CD4-positive, alpha-beta T cell (primary cell): ENCODE measurements at places on chromosomes 6 and 20.

DNA sequence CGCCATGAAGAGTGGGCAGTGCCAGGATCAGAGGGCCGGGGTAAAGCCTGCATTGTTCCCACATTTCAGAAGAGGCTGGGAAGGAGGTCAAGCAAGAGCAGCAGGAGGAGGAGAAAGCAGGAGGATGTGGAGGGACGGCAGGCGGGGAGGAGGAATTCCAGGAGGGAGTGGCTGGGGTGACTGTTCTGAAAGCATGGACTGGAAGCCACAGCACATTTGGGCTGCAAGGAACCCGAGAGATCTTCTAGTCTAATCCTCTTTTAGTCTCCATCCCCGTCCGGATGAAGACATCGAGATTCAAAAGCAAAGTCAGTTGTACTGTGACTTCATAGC, 76.9 kb downstream of the FAM50B start:
- no peak for DNase-seq

DNA sequence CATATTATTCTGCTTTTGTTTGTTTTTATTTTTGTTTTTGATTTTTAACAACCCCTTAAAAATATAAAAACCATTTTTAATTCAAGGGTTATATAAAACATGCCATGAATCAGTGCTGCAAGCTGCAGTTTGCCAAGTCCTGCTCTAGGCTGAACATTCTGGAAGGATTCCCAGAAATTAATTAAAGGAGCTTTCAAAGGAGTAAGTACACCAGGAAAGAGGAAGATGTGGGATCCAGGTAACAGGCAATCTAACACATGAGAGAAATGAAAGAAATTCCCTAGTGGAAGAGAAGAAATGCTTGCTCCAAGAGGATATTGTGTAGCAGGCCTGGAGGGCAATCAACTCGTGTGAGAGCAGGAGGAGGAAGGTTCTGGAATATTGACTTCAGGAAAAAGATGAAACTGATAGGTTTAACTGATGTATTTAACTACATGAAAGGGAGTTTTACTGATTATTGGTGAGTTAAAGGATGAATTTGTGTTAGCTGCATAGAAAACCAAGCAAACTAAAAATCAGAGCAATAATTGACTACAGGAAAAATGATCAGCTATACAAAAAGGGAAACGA, 146.0 kb upstream of the PHACTR1 start:
- DNase-seq = no peak

- DNase-seq = no peak
Observed at GRCh38 chr6:65546894-65547293, 160.1 kb downstream of the EYS start.

GRCh38 chr6:158879180-158879579, 60.0 kb upstream of the EZR start:
- DNase-seq = no peak

DNA sequence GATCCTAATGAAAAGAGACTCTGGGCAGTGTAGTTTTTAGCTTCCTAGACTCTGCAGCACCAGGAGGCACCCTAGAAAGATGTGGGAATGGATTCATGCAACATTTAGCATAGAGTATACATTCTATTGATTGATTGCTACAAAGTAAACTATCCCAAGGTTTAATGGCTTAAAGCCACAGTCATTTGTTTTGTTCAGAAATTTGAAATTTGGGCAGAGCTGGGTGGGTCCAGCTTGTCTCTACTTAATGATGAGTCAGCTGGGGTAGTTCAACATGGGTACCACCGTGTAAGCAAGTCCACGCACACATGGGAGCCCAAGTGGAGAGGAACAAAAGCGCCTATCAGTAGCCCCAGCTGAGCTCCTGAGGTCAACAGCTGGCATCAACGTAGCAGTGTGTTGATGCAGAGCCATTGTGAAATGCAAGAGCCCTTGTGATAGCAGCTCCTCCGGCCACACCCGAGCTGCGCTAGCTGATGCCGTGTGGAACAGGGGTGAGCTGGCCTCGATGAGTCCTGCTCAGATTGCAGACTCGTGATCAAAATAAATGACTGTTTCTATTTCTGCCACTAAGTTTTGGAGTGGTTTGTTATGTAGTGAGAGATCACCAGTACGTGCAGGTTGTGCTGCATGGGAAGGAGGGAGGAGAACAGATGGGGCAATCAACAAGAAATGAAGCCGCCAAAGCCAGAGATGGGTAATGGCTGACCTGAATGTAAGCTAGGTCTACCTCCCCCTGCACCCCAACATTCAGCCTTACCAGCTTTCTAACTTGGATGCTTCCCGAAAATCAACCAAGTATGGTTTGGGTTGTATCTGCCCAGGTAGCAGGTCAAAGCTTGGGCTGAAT, 45.7 kb upstream of the TRAF3IP2 start:
- DNase-seq = no peak

GRCh38 chr6:105445481-105445880, 42.6 kb upstream of the PREP start:
- no peak for DNase-seq

GRCh38 chr6:169292338-169293124, 38.9 kb upstream of the THBS2 start:
- DNase-seq = no peak

- DNase-seq = no peak
Observed at GRCh38 chr20:60214901-60215815, 256.9 kb downstream of the CDH26 start.

GRCh38 chr6:32192608-32193039, at the start of gene GPSM3:
Gene GPSM3 (minus strand): TSS chr6:32192643. CDS start chr6:32192513, 130 bp downstream.
- DNase-seq = no peak

GRCh38 chr20:46945465-46945864, 50.8 kb downstream of the EYA2 start:
- DNase-seq = no peak

DNA sequence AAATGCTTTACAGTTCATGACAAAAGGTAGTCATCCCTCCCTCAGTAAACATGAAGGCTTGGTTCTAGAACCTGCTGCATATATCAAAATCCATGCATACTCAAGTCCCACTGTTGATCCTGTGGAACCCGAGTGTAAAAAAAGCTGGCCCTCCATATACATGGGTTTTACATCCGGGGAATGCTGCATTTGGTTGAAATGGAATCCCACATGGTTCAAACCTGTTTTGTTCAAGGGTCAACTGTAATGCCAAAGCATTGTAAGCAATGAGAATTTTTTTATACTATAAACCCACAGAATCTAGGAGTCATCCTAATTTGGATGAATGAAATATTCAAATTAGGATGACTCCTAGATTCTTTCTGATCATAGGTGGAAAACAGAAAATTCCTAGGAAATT, 5.9 kb upstream of the HDAC2 start:
- no peak for DNase-seq

GRCh38 chr6:122092366-122092765, 307.1 kb upstream of the HSF2 start:
- DNase-seq = no peak

GRCh38 chr6:49457771-49458170, 5.3 kb downstream of the MMUT start:
- DNase-seq = no peak

- DNase-seq = no peak
Observed at GRCh38 chr20:38304845-38305447, 990 bp downstream of the BPI start.

GRCh38 chr6:53059648-53060589, 5.3 kb upstream of the FBXO9 start:
- DNase-seq = no peak

DNA sequence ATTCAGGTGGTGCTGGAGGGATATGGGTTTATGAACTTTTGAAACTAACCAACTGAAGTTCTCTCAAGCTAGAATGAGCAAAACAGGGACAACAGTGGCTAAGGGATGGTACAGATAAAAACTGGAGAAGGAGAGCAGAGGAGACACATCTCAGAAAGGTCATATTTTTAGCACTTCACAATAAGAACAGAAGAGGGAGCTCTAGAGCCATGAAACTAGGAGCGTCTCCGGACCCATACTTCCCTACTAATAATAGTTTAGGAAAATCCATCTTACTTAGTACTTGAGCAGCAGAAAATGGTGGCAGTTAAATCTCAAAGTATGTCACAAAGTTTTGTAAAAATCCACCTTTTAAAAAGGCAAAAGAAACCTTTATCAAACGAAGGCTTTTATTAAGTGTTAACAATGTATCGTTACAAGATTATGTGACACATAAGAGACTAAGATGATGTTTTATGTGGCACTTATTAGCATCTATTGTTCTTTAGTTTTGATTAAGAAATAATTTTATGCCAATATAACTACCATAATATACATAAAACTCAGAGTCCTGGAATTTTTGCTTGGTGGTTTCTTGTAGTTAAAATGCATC, 278.6 kb downstream of the TBC1D32 start:
- DNase-seq = no peak

GRCh38 chr6:112441607-112442006, 94.5 kb downstream of the RFPL4B start:
- DNase-seq = no peak

DNA sequence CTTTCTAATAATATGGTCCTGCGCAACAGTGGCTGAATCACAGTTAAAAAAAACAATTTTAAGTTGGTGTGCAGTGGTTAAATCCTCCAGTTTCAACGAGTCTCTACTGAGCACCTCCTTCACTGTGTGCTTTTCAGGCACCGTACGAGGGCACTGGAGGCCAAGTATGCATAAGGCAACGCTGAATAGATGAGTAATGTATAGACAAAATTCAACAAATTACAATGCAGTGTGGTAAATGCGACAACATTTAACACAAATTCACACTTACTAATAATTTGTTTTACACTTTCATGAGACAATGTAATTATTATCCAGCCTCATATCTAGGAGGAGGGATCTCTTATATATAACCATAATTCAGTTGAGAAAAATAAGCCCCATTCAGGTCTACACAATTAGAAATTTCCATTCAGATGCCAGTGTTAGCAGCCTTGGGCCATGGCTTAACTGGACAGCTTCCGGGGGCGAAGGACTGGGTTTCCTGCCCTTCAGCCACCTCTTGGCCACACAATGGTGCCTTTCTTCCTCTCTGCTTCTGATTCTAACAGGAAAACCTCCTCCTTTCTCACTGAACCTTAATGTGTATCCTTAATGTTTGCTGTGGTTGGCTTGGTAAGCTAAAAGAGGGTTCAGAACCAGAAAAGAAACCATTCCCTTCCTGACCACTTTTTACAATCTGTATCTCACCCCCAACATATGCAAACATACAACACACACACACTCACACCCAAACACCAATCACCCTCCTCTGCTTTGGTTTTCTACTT, 51.9 kb downstream of the B4GALT5 start:
- DNase-seq = no peak
